ENCODE measurements at places on chromosomes 7 and 10. TPM values are rescaled to one million over a fixed set of nuclear protein-coding genes. Genes with fewer than 3 reads are reported as not detected.

GRCh38 chr7:91636129-91636724 lies 244.3 kb downstream of the MTERF1 start:
- DNase-seq = no peak

DNA sequence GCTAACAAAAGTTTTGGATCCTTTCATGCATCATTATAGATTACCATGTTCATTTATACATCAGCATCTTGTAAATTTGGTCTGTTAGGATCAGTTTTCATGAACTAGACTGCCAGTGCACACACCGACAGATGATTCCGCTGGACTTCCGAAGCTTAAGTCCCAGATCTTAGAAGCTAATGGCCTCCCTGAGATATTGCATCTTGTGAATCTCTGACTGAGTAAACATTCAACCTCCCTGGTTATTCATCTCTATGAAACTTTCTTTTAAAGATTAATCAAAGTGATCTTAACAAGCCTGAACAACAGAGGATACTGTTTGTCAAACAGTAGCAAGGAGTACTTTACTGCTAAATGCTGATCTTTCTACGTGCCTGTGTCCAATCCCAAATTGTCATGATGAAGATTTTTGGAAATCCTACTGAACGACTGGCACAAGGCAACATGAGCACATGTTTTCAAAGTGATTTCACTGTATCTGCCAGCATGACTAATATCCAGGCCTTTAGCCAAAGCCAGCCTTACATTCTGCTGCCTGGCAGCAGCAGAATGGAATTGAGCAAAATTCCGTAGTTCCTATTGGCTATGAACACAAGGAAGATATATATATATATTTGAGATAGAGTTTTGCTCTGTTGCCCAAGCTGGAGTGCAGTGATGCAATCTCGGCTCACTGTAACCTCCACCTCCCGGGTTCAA lies 91.3 kb upstream of the ANK3 start:
- DNase-seq = no peak

Gene PNLIPRP1
- 2.5 TPM for total RNA-seq

Gene HOXA13
- 0.03 TPM for total RNA-seq

Measured in left lobe of liver (tissue), 2 donors.